ENCODE measurements at places on chromosomes 1 and 21.

GRCh38 chr1:214476229-214476985 is 75.0 kb downstream of the PTPN14 start:
- no peak for DNase-seq

DNA sequence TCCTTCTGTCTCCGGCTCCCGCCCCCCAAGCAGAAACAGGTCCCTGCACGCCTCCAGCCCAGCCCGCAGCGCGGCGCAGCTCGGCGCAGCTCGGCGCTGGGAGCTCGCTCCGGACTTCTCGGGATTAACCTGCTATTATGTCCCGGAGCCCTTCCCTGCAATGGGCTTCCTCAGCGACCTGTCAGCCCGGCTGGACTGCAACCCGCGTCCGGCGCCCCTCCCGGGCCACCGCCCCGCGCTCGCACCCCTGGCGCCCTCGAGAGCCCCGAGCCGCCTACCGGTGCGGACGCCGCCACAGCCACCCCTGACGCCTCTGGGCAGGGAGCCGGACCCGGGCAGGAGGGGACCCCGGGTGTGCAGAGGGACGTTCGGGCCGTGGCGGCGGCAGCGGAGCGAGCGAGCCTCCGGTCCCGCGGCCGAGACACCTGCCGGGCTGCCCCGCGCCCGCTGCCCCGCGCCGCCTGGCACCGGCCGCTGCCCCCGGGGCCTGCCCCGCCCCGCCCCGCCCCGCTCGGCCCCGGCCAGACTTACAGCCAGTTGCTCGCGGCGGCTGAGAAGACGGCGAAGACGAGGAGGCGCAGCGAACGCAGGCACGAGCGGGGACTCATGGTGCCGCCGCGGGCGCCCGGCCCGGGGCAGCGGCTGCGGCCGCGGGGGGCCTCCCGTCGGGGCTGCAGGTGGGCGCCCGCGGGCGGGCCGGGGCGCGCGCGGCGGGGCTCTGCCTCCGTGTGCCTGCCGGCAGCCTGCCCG is 407 bp downstream of the WNT4 start:
- no peak for DNase-seq

DNA sequence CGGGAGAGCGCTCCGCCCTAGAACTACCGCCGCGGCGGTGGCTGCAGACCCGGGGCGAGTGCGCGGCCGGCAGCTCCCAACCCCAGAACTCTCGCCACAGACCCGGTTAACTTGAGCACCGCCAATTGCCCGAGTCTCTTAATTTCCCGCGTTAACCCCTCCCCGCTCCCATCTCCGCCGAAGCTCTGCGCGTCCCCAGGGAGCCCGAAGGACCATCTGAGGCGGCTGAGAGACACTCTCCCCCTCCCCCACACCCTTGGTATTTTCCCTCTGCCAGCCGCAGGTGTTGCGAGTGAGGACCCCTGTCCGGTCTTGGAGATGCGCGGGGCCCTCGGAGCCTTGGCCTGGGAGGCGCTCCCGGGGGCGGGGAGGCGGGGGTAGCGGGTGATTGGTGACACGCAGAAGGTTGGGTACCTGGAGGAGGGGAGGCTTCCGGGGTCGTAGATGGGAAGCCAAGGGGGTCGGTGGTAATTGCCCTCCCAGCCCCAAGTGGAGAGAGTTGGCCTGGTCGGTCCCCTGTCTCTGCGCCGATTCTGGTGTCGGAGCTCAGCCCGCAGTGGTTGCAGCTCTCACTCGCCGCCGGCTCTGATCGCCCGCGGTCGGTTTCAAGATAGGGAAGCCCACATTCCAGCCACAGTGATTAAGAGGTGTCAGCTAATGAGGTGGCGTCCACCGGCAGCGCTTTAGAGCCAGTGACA is 858 bp upstream of the SUSD4 start:
- no peak for DNase-seq

DNA sequence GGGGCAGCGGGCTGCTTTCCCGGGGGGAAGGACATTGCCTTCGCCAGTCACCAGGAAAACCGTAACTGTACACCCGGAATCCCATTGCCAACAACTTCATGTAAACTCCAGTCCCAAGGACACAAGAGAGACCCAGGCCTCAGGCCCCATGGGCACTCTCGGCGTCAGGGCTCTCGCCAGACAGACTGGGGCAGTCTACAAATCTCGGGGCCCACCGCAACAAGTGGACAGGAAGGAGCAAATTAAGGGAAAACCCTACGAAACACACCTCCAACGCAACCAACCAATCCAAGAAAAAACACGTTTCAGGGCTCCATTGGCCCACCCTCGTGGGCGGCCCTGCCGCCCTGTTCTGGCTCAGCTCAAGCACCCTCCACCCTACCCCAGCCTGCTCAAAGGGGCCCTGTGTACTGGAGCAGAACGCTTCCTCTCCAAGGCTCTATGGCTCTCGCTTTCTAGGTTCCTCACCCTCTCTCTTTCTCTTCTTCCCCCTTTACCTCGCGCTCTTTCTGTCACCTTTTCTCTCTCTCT is 4.6 kb upstream of the ZNF678 start:
- no peak for DNase-seq

DNA sequence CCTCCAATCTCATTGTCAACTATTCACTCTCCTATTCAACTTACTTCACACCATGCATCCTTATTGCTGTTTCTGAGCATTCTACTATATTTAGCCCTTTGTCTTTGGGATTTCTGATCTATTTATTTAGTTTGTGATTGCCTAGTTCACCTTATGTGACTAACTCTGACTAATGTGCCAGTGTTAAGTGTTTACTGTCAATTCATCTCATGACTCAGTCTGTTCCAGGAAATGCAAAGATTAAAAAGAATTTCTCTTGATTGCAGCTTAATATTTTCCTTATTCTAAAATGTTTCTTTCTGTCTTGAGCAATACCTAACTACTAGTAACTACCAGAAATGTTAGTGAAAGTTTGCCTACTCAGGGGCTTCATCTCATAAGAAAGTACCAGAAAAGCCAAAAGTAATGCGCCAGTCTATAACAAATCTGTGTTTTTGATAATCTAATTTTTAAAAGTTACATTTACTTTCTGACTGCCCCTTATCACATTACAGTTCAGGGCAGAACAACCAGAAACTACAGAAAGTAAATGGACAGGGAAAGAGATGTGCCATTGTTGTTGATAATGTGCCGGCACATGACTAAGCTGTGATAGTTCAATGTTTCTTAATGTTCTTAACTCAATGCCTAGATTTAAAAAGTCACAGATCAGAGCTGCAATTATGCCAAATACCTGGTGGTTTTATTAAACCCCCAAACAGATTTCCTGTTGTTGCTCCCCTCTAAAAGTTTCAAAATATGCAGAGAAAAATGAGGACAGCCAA is 556.5 kb downstream of the PTBP2 start:
- DNase-seq = no peak

GRCh38 chr21:41953831-41954653 is at the start of gene C2CD2:
Gene C2CD2, minus strand, starts transcription at chr21:41954018. Its CDS starts 370 bp downstream, at chr21:41953648.
- DNase-seq = peak; percentile 19

Data from NCI-H1092 (cell line).